ENCODE measurements at places on chromosomes 2 and 18. TPM values are rescaled to one million over a fixed set of nuclear protein-coding genes. Genes with fewer than 3 reads are reported as not detected.

- peak; percentile 59 for DNase-seq
These were observed 79.4 kb upstream of the FAM117B start for GRCh38 chr2:202555356-202555755.

GRCh38 chr2:153386481-153386897 lies 92.1 kb downstream of the RPRM start:
- peak; percentile 89 for DNase-seq

DNA sequence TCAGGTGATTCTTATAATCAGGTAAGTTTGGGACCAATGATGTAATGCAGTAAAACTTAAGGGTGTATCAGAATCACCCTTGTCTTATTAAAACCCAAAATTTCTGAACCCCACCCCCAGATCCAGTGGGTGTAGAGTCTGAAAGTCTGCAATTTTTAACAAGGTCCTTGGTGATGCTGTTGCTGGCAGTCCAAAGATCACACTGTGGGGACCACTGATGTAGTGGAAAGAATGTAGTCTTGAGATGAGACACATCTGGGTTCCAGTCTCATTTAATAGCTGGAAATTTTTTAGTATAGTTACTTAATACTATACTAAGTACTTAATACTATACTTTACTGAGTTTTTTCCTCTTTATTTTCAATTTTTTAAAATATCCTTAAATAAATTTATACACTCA lies 258.4 kb downstream of the PLCL1 start:
- no peak for DNase-seq

The MC5R gene
- total RNA-seq = 0.21 TPM

DNA sequence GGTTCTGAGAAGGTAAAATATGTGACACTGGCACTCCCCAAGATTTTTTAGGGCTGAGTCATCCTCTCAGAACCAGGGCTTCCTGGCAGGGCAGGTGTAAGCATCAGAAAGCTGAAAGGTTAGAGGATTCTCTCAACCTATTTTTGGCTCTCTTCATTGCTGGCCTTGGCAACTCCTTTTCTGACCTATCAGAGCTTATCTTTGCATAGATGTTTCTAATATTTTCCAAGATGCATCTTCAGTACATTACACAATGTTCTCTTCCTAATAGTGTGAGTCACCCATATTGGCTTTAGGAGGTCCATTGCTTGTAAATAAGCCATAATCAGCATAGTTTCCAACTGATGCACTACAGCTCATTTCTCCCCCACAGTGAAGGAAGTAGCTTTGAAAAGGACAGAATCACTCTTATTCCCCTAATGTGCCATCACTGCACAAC lies 2008.4 kb upstream of the PIK3C3 start:
- peak; percentile 3 for DNase-seq

GRCh38 chr2:9968553-9969497 lies 17.3 kb downstream of the GRHL1 start:
- no peak for DNase-seq

GRCh38 chr2:74333896-74334586 lies 9.2 kb downstream of the SLC4A5 start:
- peak; percentile 70 for DNase-seq

- DNase-seq = no peak
These were observed 70.1 kb downstream of the EPAS1 start for GRCh38 chr2:46367286-46367685.

GRCh38 chr2:27485496-27485895 lies 4.0 kb downstream of the IFT172 start:
- no peak for DNase-seq

GRCh38 chr18:21489119-21489750 lies 111.3 kb downstream of the ESCO1 start:
- DNase-seq = peak; percentile 62

The TMEM247 gene
- not detected for total RNA-seq

- DNase-seq = peak; percentile 57
These were observed 26.6 kb downstream of the PAX8 start for GRCh38 chr2:113252047-113252590.

GRCh38 chr2:38261569-38262068 lies 115.5 kb downstream of the ATL2 start:
- no peak for DNase-seq

- no peak for DNase-seq
These were observed 27.5 kb downstream of the CNRIP1 start for GRCh38 chr2:68292108-68292710.

The SERPINB2 gene
- total RNA-seq = 1.3 TPM

The REG3G gene
- total RNA-seq = not detected

DNA sequence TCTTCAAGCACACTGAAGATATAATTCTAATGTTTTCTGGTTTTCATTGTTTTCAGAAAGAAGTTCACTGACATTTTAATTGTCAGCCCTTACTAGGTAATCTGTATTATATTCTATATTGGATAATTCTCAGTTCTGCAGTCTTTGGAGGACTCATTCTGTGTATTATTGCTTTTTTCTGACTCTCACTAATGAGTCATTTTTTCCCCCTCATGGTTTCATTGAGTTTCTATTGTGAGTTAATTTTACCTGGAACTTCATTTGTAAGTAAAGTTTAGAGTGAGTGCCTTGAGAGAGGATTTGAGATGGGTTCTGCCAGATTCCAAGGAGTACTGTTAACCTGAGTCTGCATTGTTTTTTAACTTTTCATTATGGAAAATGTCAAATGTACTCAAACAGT lies 90.4 kb upstream of the LYPD1 start:
- DNase-seq = no peak

GRCh38 chr2:111048856-111049768 lies 71.6 kb upstream of the BCL2L11 start:
- no peak for DNase-seq

GRCh38 chr2:180003559-180003958 lies 3.5 kb downstream of the CWC22 start:
- no peak for DNase-seq

GRCh38 chr18:49725809-49726674 lies 87.3 kb downstream of the ACAA2 start:
- peak; percentile 42 for DNase-seq

- no peak for DNase-seq
These were observed 212.5 kb downstream of the NBAS start for GRCh38 chr2:15348636-15349035.

The C2orf49 gene
- 32.8 TPM for total RNA-seq

DNA sequence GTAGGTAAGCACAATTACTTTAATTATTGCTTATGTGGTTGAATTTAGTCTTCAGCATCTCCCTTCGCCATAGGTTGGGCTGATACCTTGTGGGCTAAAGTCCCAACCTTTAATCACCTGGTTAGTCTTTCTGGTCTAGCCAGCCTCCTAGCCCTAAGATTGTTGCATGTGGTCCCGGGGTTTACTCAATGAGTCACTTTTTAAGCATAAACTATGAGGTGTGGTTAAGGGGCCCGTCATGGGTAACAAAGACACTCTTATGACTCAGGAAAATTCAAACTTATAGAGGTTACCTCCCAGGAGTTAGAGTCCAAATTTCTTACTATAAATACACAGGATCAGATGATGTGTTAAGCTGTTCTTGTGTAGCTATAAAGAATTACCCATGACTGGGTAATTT lies 841.6 kb downstream of the TRIB2 start:
- DNase-seq = peak; percentile 21

DNA sequence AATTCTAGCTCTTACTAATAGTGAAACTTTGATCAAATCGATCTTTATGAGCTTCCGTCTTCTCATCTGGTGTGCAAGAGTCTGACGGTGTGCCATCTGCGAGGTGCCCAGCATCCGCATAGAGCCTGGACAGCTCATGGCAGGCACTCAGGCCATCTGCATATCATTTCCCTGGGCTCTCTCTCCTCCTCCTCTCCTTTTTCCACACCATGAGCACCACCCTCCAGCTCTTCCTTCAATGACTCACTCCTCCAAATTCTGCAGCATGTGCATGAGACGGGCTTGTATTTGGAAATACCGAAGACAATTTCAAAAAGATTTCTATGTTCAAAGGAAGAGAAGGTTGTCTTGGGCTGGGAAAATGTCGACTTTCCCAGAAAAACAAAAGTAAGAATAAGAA lies 161.1 kb downstream of the CCBE1 start:
- DNase-seq = no peak

GRCh38 chr2:213789940-213790339 lies 505.7 kb downstream of the SPAG16 start:
- DNase-seq = no peak

GRCh38 chr2:216658757-216659156 lies 25.5 kb downstream of the IGFBP2 start:
- DNase-seq = no peak

GRCh38 chr18:14940735-14941134 lies 192.8 kb downstream of the ANKRD30B start:
- no peak for DNase-seq

GRCh38 chr2:110910423-110910822 lies 178.1 kb downstream of the ACOXL start:
- no peak for DNase-seq

DNA sequence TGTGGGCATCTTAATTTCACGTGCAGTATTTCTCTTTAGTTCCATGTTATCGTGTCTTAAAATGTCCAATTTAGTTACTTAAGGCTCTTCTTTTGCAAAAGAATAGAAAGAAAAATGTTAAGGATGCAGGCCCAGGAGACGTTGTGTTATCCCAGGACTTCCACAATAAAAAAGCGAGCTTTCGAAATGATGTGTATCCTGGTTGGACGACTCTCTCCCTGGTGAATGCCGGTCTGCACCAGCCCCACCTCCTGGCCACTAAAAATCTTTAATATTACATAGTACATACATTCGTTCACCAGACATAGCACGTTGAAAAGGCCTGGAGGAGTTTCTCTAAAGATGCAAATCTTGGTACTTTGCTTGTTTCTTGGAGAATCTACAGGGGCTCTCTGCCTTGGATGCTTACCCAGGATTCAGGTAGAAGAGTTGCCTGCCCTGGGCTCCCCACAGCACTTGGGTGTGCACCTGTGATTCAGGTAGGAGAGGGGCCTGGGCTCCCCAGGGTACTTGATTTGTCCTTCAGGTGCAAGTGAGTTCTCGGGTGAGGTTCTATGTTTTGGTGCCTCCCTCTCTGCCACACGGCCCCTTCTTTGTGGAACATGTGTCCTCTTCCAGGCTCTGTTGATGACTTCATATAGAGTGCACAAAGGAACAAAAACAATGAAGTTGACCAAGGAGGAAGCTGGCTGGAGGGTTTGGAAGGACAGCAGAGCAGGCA lies 26.6 kb downstream of the TWIST2 start:
- no peak for DNase-seq

DNA sequence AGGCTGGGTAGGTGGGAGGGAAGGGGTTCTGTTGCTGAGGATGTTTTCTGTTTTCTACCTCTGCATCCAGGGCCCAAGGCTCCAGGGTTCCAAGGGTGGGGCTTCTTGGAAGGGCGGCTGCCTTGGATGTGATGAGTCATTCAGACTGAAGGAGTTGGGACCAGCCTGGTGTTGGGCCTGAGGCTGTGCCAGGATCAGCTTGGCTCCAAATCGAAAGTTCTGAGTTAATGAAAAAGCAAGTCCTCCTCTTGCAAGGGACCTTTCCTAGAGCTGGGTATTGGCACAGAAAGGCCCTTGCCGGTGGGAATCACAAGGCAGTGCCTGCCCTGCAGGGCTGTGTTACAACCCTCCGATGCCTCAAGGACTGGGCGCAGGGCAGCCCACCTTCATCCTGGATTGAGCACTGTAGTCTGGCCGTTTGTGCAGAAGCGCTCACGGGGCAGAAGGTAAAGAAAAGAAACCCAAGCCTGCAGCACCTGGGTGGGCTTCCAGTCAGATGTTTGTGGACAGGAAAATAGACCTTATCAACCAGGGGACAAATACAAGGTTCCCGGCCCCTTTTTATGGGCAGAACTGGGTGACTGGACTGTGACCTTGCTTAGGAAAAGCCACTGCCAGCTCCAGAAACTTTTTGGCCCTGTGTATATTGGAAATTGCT lies 52.5 kb upstream of the MCFD2 start:
- peak; percentile 75 for DNase-seq

- DNase-seq = no peak
These were observed 17.1 kb upstream of the INO80C start for GRCh38 chr18:35514752-35515459.

- no peak for DNase-seq
These were observed 12.7 kb downstream of the CCT7 start for GRCh38 chr2:73246850-73247249.

The REG1B gene
- total RNA-seq = not detected

The CPO gene
- not detected for total RNA-seq

GRCh38 chr2:10217489-10218435 lies 84.9 kb upstream of the HPCAL1 start:
- no peak for DNase-seq

The MROH2A gene
- total RNA-seq = not detected

GRCh38 chr2:79788952-79789651 lies 276.3 kb downstream of the CTNNA2 start:
- no peak for DNase-seq

Measured in myocyte (in vitro differentiated cells).